ENCODE measurements at places on chromosomes 3 and 15.

DNA sequence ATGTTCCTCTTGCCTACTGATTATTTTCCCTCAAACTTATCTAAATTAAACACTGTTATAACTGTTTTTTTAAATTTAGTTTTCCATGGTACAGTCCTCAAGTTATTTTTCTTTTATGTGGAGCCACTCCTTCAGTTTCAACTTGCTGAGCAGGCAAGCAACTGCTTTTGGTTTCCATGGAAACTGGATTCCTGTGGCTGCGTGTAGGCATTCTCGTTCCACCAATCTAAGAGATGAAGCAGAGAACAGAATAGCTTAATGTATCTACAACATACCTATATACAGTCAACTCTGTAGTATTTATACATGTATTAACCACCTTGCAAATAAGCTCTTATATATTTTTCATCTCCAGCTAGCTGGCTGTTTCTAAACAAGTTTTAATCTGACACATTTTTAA lies 25.8 kb upstream of the ANXA2 start:
- DNase-seq, result no peak

DNA sequence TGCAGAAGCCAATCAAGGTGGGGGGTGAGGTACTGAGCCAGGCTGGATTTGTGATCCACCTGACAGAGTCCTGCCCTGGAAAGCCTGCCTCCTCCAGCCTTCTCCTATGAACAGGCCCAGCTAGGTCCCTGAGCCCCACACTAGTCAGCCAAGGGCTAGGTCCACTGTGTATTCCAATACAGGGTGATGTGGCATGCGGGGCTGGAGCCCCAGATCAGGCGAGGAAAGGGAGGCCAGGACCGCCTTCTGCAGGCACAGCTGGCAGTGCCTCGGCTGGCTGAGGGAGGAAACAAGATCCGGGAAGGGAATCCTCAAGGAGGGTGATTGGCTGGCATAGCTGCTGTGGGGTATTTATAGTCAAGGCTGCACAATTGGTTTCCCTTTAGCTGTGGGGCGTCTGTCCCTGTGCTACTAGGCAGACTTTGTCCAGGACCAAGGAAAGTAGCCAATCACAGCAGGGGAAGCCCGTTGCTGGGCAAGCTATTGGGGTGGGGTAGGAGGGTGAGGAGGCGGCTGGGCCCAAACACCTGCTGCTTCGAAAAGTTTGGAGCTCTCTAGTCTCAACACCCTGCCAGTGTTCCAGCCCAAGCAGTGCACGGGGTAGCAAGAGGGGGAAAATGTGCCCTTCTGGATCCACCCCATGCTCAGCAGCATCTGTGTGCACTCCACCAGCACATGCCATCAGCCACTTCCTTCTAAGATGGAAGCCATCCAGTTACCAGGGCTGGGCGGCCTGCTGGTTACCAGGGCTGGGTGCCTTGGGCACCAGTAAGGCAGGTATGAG lies 5.9 kb downstream of the KY start:
- DNase-seq, result no peak

DNA sequence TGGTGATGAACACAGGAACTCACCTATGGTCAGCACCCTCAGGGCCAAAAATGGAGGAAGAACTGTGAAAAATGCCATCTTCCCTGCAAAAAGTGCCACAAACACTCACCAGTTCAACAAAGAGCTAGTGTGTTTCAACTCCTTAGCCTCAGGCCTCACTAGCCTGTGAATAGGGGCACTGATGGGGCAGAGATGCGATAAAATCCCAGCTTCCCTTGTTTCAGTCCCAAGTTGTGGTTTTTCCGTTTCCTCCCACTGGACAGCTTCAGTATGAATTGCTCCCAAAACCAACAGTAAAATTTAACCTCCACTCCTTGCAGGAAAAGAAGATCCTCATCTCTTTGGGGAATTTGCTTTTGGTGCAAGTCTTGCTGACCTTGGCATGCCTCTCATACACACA lies 117.4 kb upstream of the ADAMTS9 start:
- DNase-seq, result no peak

GRCh38 chr3:106392915-106393314 lies 524.1 kb upstream of the CBLB start:
- DNase-seq, result no peak

DNA sequence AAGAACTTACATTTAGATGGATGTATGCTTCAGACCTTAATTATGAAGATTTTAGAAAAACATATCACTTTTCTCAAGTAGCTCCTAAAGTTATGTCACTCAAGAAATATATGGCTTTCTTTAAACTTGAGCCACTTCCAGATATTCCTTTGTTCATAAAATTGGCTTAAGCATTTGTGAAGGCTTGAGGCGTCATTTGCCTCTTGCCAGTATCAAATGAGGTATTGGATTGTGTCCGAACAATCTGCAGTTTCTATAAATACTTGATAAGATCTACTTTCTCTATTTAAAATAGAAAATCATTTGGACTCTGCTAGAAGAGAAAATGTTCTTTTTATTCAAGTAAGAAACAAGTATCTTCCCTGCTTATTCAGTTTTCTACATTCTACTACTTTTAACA lies 102.6 kb downstream of the RSL24D1 start:
- no peak for DNase-seq

- DNase-seq, result no peak
Measured at GRCh38 chr3:134357261-134357913, 16.9 kb downstream of the AMOTL2 start.

Data from stimulated activated CD4-positive, alpha-beta T cell treated with anti-CD3 and anti-CD28 coated beads, Interleukin-1b, Interleukin-23, amount 100 ng/mL, for 1 hour (primary cell).